ENCODE measurements at places on chromosomes 3 and 15. TPM values are rescaled to one million over a fixed set of nuclear protein-coding genes. Genes with fewer than 3 reads are reported as not detected.

DNA sequence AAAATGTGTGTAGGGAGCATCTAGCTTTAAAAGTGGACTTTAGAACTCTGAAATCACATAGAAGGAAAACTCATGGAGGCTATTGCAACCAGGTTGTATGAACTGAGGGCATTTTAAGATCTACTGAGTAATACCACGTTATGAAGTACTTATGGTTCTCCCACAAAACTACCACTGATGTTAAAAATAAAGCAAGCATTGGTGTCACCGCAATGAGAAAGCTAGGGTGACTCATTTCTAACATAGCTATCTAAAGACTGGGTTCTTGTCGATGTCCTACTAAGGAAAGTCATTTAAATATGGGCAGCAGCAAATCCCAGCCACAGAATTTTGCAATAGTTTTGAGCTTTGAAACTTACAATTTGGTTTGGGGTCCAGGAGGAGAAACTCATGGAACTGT lies 584.8 kb downstream of the DIPK2A start:
- no peak for DNase-seq

DNA sequence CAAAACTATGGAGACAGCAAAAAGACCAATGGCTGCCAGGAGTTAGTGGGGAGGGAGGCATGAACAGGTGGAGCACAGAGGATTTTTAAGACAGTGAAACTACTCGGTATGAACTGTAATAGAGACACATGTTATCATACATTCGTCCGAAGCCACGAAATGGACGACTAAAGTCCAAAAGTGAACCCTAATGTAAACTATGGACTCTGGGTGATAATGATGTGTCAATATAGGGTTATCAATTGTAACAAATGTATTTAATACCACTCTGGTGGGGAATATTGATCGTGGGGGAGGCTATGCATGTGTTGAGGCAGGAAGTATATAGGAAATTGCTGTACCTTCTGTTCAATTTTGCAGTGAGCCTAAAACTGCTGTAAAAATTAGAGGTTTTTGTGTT lies 107.0 kb downstream of the CPN2 start:
- no peak for DNase-seq

DNA sequence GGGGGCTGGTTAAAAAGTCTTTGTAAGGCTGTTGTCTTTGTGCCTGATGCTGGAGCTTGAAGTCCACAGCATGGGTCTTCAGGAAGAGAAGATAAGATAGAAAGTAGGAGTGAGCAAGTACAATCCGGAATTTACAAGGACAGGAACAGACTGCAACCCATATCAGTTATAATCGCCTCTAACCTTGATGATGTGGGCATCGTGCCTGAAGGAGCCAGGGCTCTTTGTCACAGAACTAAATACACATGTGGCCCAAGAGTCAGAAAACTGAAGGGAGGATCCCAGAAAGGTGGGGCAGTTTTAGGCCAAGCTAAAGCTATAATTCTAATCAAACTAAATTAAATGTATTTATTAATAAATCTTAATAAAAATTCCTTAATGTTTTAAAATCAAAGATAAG lies 132.2 kb downstream of the TMCO5A start:
- no peak for DNase-seq

Gene RARB
- total RNA-seq: 19.4 TPM

DNA sequence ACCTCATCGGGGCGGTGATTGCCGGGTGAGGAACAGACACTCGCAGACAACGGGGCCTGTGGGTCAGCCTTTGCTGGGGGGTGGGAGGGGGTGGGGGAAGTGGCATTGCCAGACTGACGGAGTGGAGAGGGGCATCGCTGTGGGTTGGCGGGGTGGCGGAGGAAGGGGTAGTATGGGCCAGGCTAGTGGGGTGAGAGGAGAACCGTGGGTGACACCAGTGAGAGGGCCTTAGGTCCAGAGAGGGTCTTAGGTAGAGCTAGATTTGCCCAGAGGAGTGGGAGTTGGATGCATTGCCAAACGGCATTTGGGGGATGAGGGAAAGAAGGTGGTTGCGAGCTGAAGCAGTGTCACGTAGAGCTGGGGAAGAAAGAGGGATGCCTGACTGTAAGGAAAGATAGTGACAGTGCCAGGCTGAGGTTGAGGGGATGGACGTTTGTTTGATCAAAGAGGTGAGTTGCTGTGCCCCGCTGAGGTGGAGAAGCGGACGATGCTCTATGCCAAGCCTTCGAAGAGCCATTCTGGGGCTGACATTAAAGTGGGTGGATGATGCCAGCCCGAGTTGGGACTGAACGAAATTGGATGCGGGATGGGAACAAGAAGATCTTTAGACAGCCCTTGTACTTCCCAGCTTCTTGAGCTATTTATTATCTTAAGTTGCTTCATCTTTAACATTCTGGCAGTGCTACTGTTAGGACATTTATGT lies 572 bp downstream of the DNAJB11 start:
- DNase-seq: no peak

- DNase-seq: no peak
These were observed 13.2 kb downstream of the PRR23E start for GRCh38 chr3:127206154-127206553.

- DNase-seq: no peak
These were observed 67.5 kb downstream of the LRCH3 start for GRCh38 chr3:197858598-197858997.

DNA sequence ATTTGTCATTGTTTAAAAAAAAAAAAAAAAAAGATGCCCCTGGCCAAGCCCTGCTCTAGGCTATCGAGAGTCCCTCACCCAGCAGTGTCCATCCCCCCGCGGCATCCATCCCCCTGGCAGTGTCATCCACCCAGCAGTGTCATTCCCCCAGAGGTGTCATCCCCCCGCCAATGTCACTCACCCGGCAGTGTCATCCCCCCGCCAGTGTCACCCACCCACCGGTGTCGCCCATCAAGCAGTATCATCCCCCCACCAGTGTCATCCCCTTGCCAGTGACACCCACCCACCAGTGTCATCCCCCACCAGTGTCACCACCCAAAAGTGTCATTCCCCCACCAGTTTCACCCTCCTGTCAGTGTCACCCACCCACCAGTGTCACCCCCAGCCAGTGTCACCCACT lies 99.3 kb upstream of the PRR20G start:
- no peak for DNase-seq

Gene SKIC8
- total RNA-seq: 25.2 TPM

- no peak for DNase-seq
These were observed 669.9 kb downstream of the OTOL1 start for GRCh38 chr3:162166543-162166942.

DNA sequence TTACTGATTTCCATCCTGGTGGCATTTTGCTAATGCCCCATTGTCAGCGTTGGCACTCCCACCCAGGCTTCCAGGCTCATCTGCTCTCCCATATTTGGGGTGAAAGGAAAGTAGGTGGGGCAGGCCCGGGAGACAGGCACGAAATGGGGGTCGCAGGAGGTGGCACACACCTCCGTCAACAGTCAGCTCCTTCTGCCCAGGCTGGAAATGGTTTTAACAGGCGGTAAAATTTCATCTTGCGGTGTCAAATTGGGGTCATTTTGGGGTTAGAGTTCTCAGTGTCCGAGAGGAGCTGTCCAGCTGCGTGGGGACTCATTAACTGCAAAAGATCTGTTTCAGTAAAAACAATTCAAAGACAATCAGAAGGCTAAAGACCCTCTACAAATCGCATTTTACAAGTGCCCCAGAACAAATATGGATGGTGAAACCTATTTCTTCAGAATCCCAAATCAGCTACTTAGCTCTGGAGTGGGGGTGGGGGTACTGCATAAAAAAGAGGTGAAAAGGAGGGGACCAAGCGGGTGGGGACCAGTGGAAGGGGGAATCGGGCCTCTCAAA lies 4.2 kb upstream of the MEIS2 start:
- DNase-seq: no peak

DNA sequence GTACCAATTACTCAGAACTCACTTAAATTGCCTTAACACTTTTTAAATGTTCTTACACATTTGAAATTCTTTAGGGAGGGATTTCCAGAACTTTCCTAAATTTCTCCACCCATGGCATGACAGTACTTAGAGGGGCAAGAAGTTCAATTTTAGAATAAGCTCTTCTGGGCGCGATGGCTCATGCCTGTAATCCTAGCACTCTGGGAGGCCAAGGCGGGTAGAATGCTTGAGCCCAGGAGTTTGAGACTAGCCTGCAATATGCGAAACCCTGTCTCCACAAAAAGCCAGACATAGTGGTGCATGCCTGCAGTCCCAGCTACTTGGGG lies 10.6 kb downstream of the FAM131A start:
- DNase-seq: no peak

GRCh38 chr3:5006755-5007202 lies 27.5 kb downstream of the BHLHE40 start:
- DNase-seq: peak; percentile 54

DNA sequence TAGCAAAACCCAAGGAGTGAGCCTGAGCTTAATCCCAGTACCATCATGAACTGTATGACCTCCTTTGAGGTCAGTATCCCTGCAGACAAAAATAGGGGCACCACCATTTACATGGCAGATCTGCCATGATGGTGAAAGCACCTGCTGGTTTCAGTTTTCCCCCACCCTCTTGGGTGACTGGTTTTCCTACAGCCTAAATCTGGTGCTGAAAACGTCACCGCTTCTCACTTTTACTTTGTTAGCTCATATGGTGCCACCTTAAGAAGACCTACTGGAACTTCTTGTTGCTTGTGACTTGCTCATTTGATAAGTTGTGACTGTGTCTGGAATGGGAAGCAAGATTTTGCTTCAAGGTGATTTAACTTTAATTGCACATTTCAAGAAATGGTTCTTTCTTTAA lies 5.1 kb downstream of the PPP1R2 start:
- DNase-seq: no peak

Gene PLA2G4F
- total RNA-seq: 4.6 TPM

GRCh38 chr3:129235344-129235917 lies 14.0 kb upstream of the COPG1 start:
- no peak for DNase-seq

Gene ZDHHC19
- not detected for total RNA-seq

- DNase-seq: no peak
These were observed 6.8 kb upstream of the SKIL start for GRCh38 chr3:170350515-170351413.

GRCh38 chr3:193795062-193795690 lies 202.2 kb downstream of the OPA1 start:
- DNase-seq: no peak

GRCh38 chr3:197356275-197356674 lies 57.9 kb upstream of the DLG1 start:
- DNase-seq: peak; percentile 73

DNA sequence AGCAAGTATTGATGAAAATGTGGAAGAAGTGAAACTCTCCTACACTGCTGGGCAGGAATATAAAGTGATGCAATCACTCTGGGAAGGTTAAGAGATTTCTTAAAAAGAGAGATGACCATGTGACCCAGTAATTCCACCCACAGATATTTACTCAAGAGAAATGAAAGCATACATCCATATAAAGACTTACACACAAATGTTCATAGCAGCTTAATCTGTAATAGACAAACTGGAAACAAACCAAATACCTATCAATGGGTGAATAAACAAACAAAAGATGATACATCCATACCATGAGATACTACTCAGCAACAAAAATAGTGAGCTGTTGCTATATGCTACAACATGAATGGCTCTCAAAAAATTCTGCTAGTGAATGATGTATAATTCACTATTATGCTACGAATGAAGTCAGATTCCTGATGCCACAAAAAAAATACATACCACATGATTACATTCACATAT lies 463.3 kb downstream of the MAGI1 start:
- no peak for DNase-seq

GRCh38 chr15:67915461-67916374 lies 75.9 kb upstream of the RNU6-1 start:
- peak; percentile 69 for DNase-seq

Gene FANCD2OS
- total RNA-seq: not detected

DNA sequence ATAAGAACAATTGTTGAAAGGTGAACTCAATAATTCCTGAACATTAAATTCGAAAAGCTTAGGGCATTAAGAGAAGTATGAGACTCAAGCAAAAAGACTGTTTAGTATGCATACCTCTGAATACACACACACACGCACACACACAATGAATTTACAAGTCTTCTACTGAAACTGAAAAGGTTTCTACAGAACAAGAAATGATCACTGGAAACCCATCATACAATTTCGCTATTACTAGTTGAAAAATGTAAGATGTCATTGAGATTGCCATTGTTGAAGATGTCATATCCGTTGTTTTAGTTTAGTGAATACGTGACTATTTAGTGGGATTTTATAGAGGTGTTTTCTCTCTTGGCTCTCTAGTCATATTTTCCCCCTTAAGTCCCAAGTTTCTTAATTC lies 106.8 kb downstream of the FOXB1 start:
- DNase-seq: no peak

- no peak for DNase-seq
These were observed 81.7 kb downstream of the WNT5A start for GRCh38 chr3:55405436-55405835.

GRCh38 chr3:50340448-50341329 lies at the start of gene RASSF1:
Gene RASSF1 (minus strand): TSS chr3:50340836. CDS start chr3:50340805, 31 bp downstream.
- peak; percentile 90 for DNase-seq

GRCh38 chr3:156382458-156383346 lies 172.2 kb downstream of the SSR3 start:
- no peak for DNase-seq

DNA sequence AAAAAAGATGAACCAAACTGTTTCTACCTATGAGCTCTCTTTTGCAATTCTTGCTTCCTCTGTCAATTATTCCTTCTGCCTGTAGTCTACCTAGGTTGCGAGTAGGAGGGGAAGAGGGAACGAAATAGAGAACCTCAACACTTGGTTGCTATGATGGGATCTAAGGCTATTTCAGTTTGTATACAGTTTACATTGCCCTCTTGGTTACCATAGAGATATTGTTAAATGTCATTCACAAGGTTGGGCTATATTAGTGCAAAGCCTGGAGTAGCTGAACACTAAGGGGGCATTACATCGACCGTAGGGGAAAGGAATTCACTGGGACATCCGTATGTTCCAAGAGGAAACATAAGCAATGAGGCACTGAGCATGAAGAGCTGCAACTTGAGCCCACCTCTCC lies 276.9 kb downstream of the GBE1 start:
- no peak for DNase-seq

- DNase-seq: no peak
These were observed 650.5 kb upstream of the ZNF385D start for GRCh38 chr3:22401499-22401898.

- no peak for DNase-seq
These were observed 197.0 kb upstream of the ZPLD1 start for GRCh38 chr3:102237838-102238237.

Gene AHSG
- not detected for total RNA-seq

GRCh38 chr3:124257336-124257864 lies 265.5 kb upstream of the ROPN1 start:
- DNase-seq: no peak

Gene CDCP1
- 0.38 TPM for total RNA-seq

DNA sequence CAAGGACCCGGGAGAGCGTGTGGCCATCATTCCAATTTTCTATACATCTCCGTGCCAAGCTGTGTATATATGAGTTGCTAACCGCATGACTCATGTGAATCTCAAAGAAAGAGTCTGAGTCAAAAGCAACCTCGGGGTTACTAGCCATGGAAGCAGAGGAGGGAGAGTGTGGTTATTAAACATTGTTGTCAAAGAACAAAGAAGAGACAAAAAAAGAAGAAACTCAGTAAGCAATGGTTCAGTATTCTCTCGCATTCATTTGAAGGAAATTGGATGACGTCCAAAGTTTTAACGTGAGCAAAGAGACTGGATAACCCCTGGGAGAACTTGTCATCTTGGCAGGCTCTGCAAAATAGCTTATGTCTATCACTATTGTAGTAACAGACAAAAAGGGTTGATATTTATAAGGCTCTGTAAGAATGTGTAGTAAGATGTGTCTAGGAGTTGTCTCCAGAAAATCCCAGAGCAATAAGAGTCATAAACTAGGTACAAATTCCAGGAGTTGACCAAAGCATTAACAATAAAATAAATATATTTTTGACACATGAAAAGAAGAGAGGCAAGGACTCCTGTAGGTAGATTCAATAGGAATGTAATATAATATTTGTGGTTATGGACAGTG lies 52.8 kb upstream of the GRM7 start:
- no peak for DNase-seq
